Left kidney (tissue), 8 donors: ENCODE measurements at places on chromosomes 2 and 18.

- DNase-seq: no peak
These were observed 72.3 kb downstream of the AFF3 start for GRCh38 chr2:100070078-100070477.

GRCh38 chr2:46977280-46977665 is 61.7 kb upstream of the MCFD2 start:
- no peak for DNase-seq

DNA sequence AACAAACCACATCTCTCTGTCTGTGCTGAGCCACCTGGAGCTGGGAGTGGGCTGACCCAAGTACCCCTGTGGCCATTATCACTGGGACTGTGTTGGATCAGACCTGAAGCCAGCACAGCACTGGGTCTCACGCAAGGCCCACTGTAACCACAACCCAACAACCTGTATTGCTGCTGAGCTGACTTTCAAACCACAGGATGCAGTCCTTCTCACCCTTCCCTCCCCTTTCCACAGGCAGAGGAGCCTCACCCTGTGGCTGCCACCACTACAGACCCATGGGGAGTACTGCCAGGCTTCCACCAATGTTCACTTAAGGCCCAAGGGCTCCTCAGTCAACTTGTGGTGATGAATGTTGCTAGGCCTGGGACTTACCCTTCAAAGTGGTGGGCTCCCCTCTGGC is 135.7 kb downstream of the DIS3L2 start:
- no peak for DNase-seq

DNA sequence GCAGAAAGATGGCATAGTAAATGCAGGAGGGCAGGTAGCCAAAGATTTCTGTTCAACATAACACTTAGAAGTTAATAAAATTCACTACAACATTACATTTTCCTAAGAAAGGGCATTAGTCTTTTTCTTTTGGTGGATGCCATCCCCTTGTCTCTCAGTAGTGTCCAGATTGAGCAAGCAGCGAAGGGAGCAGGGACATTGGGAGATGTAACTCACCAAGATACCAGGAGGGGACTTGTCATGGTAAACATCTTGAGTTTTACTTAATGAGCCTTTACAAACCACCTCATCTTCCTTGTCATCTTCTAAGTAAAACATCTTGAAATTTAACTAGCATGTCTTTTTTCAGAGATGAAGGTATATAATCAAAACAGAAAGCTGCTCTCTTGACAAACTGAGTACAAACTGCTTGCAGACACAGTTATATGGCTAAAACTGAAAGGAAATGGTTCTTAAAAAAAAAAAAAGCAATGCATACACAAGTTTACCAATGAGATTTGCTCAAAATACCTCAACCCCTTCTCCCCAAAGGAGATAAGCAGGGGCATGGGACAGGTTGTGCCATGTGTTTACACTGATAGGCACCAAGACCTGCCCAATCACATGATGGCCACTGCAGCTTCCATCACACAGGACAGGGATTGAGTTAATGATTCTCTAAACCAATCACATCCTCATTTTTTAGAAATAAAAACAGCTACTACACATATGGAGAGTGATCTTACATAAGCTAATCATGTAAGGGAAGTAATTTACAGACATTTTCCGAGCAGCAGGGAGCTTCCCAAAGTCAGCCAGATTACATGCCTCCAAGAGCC is 30.3 kb downstream of the LPIN2 start:
- no peak for DNase-seq

GRCh38 chr2:55408918-55409868 is 10.5 kb downstream of the CCDC88A start:
- DNase-seq: no peak

DNA sequence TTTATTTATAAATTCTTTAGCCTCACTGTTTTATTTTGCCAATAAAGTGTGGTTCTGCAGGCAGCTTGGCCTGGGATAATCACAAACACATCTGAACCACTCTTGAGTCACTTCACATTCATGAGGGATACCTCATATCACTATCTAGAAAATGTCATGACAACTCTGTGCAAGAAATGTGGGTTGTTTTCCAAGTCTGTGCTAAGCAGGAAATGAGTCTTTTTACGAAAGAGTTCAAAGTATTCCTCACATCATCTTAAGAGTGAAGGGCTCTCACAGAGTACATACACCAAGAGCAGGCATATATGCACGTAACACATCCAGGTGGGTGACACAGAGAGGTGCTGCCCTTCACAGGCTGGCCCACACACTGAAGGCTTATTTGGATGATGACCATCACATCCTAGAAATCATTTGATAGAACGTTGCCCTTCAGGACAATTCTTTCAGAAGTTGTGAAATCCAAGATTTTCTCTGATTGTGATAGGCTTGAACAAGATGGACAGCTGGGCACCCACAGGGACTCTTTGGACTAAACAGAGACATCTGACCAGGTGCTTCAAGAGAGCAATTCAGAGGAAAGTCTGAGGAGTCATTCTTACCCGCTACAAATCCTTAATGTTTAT is 811.1 kb upstream of the LRATD1 start:
- DNase-seq: no peak

DNA sequence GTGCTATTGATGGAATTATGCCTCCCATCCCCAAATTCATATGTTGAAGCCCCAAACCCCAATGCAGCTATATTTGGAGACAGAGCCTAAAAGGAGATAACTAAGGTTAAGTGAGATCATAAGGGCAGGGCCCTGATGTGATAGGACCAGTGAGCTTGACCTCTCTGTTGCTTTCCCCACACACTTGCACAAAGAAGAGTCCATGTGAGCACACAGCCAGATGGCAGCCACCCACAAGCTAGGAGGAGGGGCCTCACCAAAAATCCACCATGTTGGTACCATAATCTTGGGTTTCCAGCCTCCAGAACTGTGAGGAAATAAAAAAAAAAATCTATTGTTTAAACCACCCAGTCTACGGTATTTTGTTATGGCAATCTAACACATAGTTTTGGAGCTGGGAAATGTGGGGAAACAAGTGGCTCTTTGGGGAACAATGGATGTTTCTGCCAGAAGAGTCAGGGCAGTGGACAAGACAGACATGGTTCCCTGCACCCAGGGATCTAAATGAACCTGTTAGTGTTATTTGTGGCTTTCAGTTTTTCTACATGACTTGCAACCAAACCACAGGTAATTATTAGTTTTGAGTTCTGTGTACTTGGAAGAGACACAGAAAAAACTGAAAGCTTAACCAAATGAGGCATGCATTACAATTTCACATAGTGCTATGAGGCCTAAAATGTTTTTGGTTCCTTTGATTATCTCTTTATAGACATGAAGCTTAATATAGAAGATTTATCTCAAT is 259.1 kb downstream of the LTBP1 start:
- DNase-seq: no peak

- DNase-seq: no peak
These were observed 1606.4 kb upstream of the ACVR2A start for GRCh38 chr2:146238254-146238966.
